ENCODE measurements at places on chromosomes 5 and 9.

GRCh38 chr5:4924577-4924976 lies 215.6 kb upstream of the ADAMTS16 start:
- peak; percentile 30 for DNase-seq

- DNase-seq, result no peak
Observed at GRCh38 chr9:110923601-110924000, 114.7 kb downstream of the LPAR1 start.

DNA sequence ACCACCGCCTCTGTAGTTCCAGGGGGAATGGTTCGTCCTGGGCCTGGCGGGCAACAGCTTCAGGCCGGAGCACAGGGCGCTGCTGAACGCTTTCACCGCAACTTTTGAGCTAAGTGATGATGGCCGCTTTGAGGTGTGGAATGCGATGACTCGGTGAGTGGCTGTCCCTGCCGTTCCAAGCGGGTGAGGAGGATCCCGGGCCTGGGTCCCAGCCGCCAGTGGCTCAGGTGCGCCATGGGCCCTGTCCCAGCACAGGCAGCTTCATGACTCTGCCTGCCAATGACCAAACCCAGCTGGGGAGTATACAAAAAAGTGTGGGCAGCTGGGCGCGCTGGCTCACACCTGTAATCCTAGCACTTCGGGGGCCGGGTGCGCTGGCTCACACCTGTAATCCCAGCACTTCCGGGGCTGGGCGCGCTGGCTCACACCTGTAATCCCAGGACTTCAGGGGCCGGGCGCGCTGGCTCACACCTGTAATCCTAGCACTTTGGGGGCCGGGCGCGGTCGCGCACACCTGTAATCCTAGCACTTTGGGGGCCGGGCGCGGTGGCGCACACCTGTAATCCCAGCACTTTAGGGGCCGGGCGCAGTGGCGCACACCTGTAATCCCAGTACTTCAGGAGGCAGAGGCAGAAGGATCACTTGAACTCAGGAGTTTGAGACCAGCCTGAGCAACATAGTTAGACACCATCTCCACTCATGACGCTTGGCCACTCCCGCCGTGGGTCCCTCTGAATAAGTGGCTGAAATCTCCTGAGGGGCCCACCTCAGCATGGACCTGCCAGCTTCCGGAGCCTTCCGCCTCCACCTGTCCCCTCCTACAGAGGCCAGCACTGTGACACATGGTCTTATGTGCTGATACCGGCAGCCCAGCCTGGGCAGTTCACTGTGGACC lies 1.1 kb downstream of the LCN12 start:
- DNase-seq, result no peak

DNA sequence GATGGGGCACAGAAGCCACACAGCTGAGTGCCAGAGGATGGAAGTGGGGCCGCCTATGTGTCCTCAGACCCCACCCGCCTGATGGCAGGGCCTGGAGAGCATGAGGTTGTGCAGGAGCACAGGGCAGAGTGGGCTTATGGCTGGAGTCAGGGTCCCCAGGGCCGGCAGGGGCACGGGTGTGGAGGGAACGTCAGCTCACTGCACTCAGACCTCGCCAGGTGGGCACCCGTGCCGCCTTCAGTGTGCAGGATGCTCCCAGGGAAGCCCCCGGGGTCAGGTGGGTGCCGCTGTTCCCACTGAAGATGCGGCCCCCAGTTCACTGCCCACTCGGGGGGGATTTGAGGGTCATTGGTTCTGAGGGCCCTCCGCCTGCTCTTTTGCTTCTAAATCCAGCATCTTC lies 34.9 kb downstream of the EXOC3 start:
- DNase-seq, result no peak

DNA sequence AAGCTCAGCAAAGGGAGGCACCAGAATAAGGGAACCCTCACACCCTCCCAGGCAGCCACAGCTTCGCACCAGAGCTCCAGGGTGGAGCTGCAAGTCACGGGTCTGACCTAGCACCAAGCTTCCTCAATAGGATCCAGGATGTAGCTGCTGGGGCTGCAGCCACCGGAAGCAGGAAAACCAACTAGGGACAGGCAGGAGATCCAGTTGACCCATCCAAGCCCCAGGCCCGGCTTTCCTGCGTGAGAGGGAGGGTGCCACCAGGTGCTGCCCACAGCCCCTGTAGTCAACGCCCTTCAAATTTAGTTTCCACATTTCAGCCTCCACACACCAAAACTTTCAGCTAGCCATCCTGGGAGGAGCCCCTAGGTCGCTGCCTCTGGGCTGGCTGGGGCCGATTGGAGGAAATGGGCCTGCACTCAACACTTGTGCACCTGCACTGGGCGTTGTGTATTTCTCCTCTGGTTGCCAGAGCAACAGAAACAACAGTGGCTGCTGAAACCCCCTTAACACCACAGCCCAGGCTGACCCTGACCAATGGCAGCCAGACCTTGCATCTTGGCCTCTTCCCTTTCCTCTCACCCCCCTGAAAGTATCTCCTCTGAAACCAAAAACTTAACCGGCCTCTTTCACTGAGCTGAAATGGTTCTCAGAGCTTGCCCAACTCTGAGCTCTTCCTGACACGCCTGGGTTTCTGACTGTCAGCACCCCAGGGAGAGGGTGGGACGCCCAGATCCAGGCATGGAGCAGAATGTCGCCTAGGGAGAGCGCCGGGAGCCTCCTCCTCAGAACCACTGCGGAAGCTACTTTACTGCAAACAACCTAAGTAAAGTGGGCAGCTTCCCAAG lies 226.5 kb upstream of the MAP3K1 start:
- no peak for DNase-seq

- no peak for DNase-seq
Observed at GRCh38 chr5:135571902-135572301, 6.9 kb downstream of the CXCL14 start.

DNA sequence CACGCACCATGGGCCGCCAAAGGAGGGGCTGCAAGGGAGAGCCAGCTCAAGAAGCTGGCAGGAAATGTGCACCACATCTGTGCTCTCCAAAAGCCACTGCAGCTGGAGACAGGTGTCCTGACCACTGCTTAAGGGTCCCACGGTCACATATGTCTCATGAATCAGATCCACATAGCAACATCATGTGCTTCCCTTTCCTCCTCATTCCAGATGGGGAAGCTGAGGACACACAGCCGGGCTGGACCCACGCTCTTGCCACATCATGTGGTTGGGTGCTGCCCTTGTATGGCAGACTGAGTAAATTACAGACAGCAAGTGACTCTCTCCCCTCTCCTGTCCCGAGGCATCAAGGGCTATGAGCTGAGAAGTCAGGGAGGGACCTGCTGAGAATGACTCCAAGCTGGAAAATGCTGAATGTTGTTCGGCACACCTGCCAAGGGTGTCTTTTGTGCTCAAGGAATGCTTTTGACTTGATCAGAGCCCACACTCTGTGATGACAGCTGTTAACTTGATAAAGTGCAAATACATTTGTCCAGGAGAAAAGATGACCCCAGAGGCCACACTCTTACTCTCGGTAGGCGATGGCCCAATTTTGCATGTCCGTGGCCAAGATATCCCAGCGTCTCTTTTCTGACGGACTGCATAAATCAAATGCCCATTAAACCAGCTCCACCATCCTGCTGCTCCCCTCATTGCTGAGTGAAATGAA lies 58.2 kb downstream of the NSUN2 start:
- DNase-seq, result no peak

GRCh38 chr5:98004463-98004862 lies 769.0 kb upstream of the RGMB start:
- no peak for DNase-seq

GRCh38 chr9:15187589-15187988 lies 119.4 kb downstream of the TTC39B start:
- no peak for DNase-seq

DNA sequence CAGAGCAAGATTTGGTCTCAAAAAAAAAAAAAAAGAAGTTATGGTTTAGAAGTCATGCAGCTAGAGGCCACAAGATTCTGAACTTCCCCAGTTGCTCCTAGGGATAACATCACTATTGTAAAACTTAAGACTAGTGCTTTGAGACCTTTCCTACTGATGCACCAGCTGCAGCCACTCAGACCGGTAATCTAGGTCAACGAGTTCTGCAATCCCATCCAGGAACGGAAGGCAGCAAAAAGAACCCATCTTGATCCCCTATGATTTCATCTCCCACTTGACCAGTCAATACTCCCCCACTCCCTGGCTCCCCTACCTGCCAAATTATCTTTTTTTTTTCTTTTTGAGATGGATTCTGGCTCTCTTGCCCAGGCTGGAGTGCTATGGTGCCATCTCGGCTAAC lies 46.9 kb upstream of the TTC39B start:
- no peak for DNase-seq

- DNase-seq, result no peak
Observed at GRCh38 chr9:105023788-105024187, 95.8 kb upstream of the ABCA1 start.

DNA sequence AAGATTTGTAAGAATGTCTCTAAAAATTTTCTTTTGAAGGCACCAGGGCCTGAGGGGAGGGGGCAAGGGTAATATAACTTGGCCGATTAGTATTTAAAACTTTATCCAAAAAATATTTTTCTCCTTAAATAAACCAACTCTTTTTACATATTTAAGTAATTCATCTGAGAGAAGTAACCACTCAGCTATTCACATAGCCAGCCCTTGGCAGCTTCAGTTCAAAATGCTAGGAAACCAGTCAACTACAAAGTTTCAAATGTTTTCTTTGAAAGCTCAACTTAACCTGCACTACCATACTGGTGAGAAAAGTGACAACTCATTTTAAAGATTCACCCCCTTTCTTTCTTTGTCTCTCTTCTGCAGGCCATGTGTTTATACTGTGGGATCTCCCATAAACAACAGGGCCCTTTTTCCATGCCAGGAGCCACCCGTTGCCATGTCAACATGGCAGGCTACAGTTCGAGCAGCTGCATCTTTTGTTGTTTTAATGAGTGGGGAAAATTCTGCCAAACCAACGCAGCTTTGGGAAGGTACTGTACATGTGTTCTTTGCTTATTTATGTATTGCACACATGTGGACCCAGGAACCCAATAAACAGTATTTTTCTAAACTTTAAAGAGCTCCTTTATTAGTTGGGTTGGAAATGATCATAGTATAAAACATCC lies 46.3 kb downstream of the AOPEP start:
- no peak for DNase-seq

GRCh38 chr9:106816524-106816923 lies 46.4 kb upstream of the ZNF462 start:
- no peak for DNase-seq

DNA sequence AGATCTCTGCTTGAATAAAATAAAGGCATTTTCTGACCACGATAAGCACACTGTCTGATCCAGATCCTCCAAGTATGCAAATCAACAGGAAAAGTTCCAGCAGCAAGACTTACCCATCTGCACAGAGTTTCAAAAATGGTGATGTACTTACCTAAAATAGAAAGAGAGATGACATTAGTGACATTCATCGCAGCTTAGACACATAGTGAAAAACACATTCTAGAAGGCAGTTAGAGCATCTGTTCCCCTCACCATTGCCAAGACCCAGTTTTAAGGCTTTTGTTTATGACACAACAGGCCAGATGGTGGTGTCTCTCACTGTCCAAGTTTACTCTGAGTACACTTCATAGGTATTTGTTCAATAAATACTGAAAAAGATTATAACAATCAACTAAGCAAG lies 207.7 kb downstream of the PDE4D start:
- DNase-seq, result no peak

DNA sequence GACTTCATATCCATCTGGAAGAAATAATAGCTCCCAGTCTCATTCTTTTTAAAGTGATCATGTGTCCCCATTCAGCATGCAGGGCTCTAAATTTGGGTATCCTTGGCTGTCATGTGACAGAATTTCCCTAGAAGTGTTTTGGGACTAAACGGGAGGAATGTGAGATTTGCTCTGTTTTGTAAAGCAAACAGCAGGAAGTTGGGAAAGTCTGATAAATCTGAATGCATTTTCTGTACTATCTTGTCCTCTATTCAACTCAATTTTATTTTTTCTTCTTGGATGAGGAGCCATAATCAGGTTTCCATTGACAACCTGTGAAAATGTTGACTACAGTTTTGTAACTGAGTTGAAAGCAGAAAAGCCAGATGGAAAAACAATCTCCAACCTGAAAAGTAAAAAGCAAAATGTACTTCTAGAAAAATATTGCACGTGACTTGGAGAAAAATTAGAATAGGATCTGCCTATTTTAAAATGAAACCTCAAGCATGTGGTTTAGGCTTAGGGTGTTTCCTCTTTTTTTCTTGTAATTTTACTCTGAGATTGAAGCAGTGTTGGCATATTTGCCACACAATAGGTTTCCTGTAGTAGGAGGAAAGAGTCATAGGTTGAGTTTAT lies 76.2 kb upstream of the IL6ST start:
- DNase-seq, result no peak

GRCh38 chr9:109986521-109986991 lies 206.6 kb downstream of the PALM2AKAP2 start:
- peak; percentile 93 for DNase-seq

GRCh38 chr9:90844326-90844725 lies 42.7 kb downstream of the SYK start:
- DNase-seq, result no peak

GRCh38 chr9:89154218-89154617 lies 24.4 kb downstream of the SHC3 start:
- no peak for DNase-seq

- DNase-seq, result peak; percentile 90
Observed at GRCh38 chr5:140261403-140262171, 41.3 kb downstream of the PFDN1 start.

DNA sequence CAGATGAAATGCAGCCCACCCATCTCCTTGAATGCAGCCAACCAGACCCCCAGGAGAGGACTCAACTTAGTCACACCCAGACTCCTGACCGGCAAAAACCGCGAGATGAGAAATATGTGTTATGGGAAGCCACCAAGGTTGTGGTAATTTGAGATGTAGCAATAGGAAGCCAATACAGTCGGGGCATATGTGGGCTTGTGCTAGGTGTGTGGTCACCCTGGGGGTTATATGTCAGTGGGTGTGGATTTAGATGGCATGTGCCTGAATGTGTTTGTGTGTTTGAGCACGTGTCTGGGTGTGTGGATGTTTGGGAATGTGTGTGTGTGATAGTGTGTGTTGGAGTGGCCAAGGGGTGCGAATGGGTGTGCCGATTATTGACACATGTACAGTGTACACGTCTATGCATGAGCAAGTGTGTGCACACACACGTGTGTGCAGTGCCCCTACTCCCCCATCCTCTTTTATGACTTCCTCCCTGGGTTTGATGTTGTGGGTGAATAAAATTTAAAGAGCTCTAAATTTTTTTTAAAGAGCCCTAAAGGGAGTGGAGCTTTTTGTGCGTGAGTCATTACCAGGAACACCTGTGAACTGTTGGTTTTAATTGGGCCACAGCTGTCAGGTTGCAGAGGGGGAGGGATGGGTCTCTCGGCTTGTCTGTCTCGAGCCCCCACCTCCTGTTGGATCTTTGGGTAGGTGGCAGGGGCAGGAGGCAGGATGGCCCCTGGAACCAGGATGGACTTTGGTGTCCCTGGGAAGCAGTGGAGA lies 86.8 kb downstream of the LHX2 start:
- DNase-seq, result no peak

- no peak for DNase-seq
Observed at GRCh38 chr9:137865581-137866145, 11.9 kb upstream of the CACNA1B start.

GRCh38 chr9:14417237-14417636 lies 103.3 kb upstream of the NFIB start:
- no peak for DNase-seq

GRCh38 chr5:9710069-9710468 lies 79.9 kb upstream of the TAS2R1 start:
- no peak for DNase-seq

Measured in HFFc6 (cell line).